ENCODE measurements at places on chromosomes 11 and 22.
A peak's percentile ranks its signal among the peaks of the same experiment; 100 is the strongest.

- peak; percentile 27 for DNase-seq
These were observed 243.6 kb upstream of the LUZP2 start for GRCh38 chr11:24253237-24253760.

GRCh38 chr11:22497474-22497873 lies 128.1 kb downstream of the FANCF start:
- DNase-seq = no peak

DNA sequence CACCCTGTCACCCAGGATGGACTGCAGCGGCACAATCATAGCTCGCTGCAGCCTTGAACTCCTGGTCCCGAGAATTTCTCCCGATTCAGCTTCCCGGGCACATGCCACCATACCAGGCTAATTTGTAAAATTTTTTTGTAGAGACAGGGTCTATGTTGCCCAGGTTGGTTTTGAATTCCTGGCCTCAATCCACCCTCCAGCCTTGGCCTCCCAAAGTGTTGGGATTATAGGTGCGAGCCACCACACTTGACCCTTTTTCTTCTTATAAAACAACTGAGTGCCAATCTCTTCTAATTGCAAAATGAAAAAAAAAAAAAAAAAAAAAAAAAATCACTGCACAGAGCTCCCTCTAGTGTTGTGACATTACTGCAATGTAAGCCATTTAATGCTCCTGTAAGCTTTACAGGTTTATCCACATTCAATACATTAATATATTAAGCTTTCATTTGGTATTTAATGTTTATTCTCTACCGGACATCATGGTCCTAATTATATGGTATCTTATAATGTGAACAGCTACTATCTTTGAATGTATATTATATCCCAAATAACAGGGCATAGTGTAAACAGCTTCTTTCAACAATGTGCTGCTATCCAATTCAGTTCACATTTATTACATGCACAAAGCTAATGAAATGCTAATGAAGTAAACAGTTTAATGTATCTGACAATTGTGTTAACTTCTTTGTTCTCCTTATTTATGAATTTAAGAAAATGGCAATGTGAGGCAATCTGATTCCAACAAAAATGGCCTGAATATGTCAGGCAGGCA lies 44.6 kb downstream of the COPB1 start:
- peak; percentile 61 for DNase-seq

DNA sequence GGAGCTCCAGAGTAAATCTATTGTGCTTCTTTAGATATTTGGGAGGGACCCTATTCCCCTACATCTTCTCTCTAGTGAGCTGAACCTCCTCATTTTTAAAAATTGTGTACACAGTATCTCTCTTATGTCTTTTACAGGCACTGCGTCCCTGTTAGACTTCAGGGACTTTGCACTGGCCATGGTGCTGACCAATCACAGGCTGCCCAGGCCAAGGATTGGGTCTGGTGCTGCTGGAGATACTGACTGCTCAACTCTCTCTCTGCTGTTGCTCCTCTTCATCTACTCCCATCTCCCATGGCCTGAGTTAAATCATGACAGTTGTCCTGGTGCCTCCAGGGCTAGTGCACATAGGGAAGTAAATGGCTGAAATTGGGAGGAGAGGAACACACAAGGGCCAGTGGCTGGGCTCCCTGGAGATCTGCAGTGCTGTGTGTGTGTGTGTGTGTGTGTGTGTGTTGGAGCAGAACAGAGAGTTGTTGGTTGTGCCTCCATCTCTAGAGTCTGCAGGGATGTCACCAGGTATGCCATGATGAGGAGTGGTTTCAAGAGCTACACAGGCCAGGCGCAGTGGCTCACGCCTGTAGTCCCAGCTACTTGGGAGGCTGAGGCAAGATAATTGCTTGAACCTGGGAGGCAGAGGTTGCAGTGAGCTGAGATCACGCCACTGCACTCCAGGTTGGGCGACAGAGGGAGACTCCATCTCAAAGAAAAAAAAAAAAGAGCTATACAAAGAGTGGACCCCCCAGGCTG lies 155.3 kb downstream of the ST3GAL4 start:
- DNase-seq = peak; percentile 5

DNA sequence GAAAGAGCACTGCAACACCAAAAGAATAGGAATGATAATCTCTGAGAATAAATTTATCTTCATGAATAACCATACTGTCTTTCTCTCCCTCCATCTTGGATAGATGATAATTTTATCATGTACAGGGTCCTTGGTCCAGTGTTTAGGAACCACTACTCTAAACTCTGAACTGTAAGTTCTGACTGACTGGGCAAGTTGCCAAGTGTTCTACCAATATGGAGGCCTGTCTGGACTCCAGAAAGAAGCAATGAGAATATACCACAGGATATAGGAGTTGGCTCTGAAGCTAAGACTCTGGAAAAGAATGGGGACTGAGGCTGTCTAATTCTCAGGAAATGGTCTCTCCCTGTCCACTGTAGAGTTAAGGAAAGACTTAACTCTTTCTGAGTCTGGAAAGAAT lies 1.5 kb downstream of the FHIP1B start:
- no peak for DNase-seq

DNA sequence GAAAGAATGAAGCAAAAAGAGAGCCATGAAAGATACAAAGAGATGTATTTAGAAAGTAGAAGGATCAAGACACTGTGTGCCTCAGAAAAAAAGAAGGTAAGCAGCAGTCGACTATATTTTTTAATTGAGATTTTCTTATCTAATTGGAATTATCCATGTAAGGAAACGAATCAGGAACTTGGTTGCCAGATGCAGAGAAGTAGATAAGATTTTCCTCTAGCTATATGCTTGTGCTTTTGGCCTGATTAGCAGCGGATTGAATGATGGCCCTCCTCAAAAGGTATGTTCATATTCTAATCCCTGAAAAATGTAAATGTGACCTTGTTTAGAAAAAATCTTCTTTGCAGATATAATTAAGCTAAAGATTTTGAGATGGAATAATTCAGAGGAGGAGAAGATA lies 43.9 kb upstream of the CARD18 start:
- no peak for DNase-seq

DNA sequence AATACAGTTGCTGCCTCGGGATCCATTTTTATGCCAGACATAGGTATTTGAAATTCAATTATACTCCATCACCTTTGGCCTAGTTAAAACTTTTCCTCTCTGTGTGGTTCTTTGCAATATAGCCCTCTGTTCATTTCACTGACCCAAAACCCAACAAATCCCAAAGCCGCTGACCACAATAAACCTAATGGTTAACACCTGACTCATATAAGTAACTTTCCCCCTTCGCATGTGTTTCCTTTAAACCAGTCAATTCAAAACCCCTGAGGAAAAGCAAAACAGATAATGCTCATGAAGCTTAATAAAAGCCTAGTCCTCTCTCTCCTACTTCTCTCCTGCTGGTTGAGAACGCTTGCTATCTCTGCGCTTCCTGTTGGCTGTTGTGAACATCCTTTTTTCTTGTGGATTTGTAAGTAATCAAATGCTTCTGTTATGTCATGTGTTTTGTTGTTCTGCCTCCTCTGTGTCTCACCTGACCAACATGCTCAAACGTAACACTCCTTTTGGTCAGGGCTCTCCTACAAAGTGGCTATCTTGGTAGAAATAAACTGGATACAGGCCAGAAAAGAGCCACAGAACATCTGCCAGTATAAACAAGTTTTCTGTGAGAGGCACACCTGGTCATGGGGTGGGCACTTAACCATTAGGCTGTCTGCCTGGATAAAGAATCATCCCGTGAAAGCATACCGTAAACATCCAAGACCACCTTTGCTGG lies 652.6 kb downstream of the METTL15 start:
- peak; percentile 69 for DNase-seq

GRCh38 chr22:35539487-35539886 lies 1.1 kb upstream of the RASD2 start:
- DNase-seq = no peak

GRCh38 chr22:48951836-48952235 lies 875.8 kb downstream of the BRD1 start:
- no peak for DNase-seq

GRCh38 chr22:48181263-48181955 lies 1419.0 kb downstream of the TBC1D22A start:
- DNase-seq = no peak

- no peak for DNase-seq
These were observed 124.1 kb downstream of the MAML2 start for GRCh38 chr11:96218901-96219300.

DNA sequence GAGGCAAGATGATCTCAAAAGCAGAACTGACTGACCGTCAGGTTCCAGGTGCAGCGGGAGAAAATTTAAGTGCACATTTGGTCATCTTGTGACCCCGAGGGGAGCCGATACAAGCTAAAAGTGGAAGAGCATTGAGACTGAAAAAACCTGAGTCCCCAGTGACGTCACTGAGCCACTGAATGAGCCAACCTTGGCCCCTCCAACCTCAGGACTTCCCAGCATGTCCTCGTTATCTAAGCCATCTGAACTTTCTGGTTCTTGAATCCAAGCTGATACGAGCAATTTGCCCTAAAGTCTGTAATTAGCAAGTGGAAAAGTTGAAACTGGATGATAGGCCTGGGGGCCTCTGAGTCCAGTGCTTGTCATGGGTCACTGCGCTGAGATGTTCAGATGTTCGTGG lies 51.1 kb upstream of the ISX start:
- DNase-seq = no peak

DNA sequence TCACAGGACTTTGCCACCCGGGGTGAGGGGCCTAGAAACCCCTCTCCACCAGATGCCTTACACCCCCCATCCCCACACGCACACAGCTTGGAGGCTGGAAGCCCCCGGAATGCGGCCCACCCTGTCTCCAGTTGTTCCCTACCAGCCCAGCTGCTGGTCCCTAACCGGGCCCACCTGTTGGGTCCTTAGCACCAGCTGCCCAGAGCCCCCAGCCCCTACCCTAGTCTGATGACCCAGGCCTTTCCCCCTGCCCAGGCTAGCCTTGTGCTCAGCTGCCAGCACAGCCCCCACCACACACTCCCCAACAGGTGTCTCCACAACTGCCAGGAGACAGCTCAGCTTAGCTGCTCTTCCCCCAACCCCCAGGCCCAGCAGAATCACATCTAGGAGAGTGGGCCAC lies 67.1 kb downstream of the CDKN1C start:
- DNase-seq = no peak

- peak; percentile 20 for DNase-seq
These were observed 393 bp downstream of the ST13 start for GRCh38 chr22:40855979-40856512.

GRCh38 chr11:34030382-34030781 lies 21.1 kb upstream of the CAPRIN1 start:
- no peak for DNase-seq

DNA sequence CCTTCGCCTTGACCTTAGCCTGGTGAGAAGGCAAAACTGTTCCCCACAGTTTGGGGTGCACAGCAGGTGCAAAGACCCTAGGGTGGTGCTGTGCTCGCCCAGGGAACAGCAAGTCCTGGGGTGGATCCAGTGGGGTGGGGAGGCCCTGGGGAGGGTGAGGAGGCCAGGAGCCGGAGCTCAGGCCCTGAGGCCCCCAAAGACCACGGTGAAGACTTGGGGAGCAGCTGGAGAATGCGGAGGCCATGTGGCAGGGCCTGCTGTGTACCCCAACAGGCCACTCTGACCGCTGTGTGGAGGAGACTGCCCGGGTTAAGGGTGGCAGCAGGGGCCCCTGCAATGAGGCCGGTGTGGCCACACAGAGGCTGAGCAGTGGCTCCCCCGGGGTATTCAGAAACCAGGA lies 101.1 kb upstream of the RTL6 start:
- no peak for DNase-seq

DNA sequence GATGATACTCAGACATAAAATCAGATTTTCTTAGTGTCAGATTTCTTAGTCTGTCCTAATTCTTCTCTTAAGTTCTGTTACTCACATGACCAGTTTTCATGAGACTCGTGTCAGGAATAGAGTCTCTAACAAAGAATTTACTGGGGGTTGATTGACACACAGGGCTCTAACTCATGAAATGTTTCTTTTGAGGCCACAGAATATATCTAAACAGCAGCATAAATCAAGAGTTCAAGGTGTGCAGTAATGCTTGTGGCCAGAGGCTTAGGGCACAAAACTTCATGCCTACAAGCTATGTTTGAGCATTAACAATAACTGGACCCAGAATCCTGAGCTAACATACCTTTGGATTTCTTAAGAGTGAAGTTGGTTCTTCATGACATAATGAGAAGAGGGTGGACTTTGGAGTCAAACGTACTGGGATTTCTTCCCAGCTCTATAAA lies 237.2 kb downstream of the DDX10 start:
- DNase-seq = no peak

DNA sequence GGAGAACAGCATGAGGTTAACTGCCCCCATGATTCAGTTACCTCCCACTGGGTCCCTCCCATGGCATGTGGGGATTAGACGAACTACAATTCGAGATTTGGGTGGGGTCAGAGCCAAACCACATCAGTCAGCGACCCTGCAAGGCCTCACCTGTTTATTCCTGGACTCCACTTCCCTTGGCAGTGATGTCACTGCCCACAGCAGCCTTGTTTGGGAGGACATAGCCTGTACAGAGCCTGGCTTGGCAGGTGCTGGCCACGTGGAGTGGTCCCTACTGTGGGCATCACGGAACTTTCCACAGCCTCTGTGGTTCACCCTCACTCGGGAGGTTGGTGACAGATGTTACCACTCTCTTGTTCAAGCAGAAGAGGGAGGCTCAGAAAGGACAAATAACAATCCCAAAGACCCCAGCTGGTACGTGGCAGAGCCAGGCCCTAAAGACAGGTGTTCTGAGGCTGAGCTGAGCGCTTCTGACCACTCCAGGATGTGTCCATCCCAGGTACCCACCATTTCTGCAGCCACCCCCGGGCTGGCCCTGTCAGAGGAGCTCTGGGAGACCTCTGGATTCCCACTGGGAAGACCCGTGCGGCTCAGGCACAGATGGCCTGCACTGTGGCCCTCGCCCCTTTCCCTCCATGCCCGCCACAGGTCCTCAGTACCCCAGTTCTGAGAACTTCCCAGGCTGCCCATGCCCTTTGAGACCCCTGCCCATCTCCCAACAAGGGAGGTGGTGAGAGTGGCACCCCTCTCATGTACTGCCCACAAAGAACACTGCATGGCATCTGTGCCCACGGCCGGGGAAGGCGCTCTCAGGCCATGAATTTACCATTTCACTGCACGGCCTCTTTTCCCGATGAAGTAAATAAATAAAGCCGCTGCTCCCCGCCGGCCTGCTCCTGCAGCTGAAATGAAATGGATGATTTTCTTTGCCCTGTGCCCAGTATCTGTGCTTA lies 605.8 kb downstream of the TBC1D22A start:
- no peak for DNase-seq
